ENCODE measurements at places on chromosomes 12 and 14.

GRCh38 chr12:71166862-71167496 is 9.2 kb upstream of the TSPAN8 start:
- DNase-seq: no peak

DNA sequence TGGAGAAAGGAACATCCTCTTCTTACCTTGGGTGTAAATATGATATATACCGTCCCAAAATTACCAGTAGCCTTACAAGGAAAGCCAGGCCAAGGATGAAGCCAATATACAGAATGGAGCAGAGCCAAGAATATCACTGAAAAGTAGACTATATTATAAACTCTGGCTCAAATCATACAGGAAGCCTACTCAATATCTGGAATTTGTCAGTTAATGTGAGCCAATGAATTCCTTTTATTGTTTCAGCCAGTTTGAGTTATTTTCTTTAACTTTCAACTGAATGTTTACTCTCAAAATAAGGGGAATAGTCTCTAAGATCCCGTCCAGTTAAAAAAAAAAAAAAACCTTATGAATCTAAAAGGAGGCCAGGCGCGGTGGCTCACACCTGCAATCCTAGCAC is 9.8 kb upstream of the DENND5B start:
- no peak for DNase-seq

DNA sequence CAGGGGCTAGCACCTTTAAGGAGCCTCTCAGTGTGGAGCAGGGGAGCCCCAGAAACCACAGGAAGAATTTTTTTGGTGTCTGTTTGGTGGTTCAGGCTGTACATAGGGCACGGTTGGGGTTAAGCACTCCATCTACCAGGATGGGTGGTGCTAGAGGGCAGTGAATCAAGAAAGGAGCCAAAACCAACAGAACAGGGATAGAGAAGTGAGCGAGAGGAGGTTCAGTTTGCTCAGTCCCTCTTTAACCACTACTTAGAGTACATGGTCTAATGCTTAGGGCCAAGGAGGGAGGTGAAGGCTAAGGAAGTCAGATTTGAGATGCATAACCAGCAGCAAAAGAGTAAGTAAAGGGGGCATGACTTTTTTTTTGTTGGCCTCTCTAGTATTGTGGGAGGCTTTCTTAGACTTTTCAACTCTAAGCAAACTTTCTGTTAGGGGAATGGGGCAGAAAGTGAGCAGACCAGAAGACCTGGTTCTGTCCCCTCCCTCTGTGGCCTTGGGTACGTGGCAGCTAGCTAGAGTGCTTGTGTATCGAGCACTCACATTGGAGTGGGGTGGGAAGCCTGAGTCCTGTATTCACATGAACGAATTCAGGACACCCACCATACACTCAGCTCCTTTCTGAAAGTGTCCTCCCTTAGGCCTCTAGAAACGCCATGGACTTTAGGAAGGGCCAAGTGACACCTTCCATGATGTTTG is 6.6 kb upstream of the NPFF start:
- no peak for DNase-seq

GRCh38 chr14:55782166-55782565 is 202.2 kb downstream of the KTN1 start:
- DNase-seq: no peak

Data from cortex of kidney (tissue), 1 donor.